ENCODE measurements at places on chromosomes 7 and 10.

DNA sequence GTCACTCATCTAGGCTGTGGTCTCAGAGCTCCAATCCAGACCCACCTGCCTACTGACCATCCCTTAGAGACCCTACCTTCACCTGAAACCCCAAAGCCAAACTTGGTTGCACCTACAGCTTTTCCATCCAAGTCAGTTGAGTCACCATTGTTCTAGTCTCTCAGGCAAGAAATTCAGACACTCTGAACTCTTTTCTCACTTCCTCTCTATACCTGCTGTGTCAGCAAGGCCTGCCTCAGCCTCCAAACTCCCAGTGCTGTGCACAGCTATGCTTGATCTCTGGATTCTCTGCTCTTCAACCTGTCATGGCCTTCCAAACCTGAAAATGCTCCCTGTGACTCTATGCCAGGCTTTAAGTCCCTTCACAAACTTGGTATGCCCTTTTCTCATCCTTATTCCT, 47.4 kb upstream of the MTURN start:
- no peak for DNase-seq

- DNase-seq, result no peak
Observed at GRCh38 chr7:119706608-119707007, 566.4 kb upstream of the KCND2 start.

DNA sequence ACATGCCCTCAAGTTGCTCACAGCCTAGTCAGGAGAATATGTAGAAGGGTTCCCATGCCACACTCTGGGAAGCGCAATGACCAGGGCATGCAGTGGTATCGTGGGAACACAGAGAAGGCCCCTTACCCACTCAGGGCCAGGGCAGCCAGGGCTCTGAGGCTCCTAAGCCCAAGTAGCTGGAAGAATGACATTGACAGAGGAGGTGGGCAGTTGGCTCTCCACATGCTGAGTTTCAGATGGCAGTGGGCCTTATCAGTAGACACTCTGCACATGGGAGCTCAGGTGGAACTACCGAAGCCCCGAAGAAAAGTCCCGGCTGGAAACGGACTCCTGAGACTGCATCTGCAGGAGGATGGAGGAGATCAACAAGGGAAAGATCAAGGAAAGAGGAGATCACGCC, 15.7 kb upstream of the SVOPL start:
- DNase-seq, result no peak

- DNase-seq, result no peak
Observed at GRCh38 chr7:7989133-7989532, 20.5 kb downstream of the GLCCI1 start.

DNA sequence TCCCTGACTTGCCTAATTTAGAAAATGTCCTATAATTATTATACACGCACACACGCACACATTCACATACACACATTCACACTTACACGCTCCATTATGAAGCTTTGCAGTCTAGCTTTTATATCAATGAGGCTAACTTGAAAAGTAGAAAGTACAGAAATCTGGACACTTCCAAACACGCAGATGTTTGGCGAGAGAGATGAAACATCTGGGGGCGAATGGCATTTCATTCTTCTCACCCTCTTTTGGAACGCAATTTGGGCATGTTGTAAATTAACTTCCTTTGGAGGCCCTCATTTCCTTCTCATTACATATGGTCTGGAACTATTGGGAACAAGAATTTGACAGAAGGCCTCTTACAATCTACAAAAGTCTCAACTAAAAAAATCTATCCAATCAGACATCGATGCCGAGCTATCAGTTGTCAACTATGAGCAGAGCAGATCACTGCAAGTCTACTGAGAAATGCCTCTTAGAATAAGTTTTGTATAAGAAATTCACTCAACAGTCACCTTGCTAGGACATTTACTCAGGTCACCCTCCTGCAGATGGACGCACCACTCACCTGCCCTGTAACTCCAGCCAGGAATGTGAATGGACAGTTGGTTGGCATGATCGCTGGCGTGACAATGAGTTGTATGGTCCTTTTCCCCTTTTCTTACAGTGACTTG, 115.2 kb upstream of the ADAM12 start:
- DNase-seq, result no peak

- peak; percentile 26 for DNase-seq
Observed at GRCh38 chr7:29039821-29040578, 81.9 kb upstream of the TRIL start.
